ENCODE measurements at places on chromosomes 12 and 14.

- no peak for DNase-seq
These were observed 57.6 kb downstream of the SCARB1 start for GRCh38 chr12:124805876-124806668.

DNA sequence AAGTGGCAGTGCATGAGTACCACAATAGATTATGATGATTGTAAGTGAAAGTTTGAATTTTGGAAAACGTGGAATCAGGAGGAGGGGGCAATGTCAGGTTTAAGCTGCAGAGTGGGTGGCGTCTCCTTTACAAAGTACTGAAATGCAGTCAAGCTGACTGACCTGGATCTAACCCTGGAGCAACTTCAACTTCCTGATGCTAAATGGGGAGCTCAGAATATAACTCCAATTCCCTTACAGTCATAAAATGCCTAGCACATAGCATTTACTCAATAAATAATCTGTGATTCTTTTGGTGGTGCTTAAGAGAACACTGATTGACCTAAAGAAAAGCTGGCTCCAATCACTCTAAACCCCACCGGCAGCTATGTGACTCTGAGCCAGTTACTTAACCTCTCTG is 38.5 kb downstream of the CCDC60 start:
- no peak for DNase-seq

DNA sequence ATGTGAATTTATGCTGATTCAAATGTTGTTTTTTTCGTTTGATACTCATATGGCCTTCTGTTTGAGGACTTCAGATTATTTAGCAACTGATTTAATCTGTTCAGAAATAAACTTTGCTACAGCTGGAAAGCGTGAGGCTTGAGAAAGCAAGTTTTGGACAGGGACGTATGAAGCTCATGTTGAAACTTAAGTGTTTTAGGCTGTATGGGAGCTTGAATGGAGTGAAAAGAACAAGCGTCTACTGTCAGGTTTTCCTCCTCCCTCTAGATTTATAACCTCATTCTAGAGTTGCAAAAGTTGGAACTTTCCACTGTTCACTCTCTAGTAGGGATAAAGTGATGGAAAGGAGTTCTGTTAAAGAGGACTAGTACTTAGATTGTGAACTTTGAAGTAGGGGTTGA is 1.0 kb downstream of the PRPF39 start:
- DNase-seq = no peak

DNA sequence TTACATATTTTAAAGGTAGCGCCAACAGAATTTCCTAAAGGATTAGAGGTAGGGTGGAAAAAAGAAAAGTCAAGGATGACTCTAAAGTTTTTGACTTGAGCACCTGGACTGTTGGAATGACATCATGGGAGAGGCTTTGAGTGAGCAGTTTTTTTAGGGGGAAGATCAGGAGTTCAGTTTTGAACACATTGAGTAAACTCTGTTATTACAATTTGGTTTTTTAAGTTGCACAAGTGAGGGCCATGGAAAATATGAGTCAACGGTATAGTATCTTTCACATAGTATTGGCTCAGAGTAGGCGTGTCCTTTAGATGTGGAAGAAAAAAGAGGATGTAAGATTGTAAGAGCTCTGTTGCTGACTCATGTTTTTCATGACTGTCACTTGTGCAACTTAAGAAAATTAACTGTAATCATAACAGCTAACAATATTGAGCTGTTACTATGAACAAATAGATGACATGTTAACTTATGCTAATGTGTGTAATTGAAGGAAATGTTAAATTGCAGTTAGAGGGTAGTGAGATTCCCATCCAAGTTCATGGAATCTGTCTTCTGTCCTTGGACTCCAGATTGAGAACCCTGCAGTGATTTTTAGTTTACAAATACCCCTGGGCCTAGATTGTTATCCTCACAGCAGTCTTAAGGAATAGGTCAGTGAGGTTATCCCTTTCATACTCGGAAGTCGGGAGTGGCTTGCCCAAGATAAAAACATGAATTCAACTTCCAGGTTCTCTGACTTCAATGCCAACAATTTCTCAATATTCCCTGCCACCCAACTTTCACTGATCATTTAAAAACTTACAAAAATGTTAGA is 48.2 kb upstream of the ATP2B1 start:
- DNase-seq = peak; percentile 97

DNA sequence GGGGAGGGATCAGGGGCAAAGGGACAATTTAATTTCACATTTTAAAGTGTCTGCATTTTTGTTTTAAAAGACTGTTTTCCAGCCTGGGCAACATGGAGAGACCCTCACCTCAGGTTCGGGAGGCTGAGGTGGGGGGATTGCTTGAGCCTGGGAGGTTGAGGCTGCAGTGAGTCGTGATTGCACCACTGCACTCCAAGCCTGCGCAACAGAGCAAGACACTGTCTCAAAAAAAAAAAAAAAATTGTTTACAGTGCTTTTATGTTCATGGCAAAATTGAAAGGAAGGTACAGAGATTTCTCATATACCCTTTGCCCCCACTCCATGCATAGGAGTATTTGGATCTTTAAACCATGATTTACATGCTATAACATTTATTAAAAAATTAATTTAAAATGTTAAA is 16.4 kb upstream of the HVCN1 start:
- DNase-seq = no peak

GRCh38 chr12:51702587-51702986 is 111.6 kb downstream of the SCN8A start:
- DNase-seq = no peak
